Activated CD4-positive, alpha-beta memory T cell treated with anti-CD3 and anti-CD28 coated beads for 36 hours (primary cell): ENCODE measurements at places on chromosomes 1 and 21.
A peak's percentile ranks its signal among the peaks of the same experiment; 100 is the strongest.

- DNase-seq: no peak
These were observed 81.2 kb downstream of the TEX35 start for GRCh38 chr1:178594133-178594532.

DNA sequence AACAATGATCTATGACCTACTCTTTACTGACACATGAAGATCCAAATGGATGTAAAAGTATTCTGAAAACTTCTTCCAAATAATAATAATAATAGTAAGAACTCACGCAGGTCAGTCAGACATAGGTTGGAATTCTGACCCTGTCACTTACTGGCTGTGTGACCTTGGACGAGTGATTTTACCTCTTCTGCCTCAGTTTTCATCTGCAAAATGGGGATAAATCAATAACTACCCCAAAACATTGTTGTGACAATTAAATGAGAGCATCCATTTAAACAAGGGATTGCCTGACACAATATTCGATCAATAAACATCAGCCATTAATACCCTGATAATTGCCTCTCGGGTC is 556 bp downstream of the MECR start:
- no peak for DNase-seq

DNA sequence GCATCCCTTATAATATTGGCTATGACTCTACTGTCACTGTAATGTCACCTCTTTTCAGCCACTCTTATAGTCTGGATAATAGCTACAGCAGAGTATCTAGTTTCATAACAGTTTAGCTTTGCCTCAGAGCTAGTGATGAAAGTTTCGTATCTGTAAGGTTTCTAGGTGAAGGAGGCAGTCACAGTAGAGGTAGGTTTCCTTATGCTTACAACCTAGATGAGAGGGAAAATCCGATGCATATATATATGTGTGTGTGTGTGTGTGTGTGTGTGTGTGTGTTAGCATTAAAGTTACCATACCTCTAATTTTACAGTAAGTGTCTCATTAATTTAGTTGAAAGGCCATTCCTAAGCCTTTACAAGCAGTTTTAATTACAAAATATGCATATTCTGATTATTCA is 2.2 kb upstream of the TOR1AIP2 start:
- no peak for DNase-seq

GRCh38 chr1:43455213-43455889 is 1.6 kb upstream of the HYI start:
- no peak for DNase-seq

GRCh38 chr1:109757936-109758786 is 5.6 kb downstream of the EPS8L3 start:
- no peak for DNase-seq

- peak; percentile 21 for DNase-seq
These were observed 34.9 kb downstream of the CENPF start for GRCh38 chr1:214637722-214638458.

- DNase-seq: no peak
These were observed 16.3 kb downstream of the ARHGEF16 start for GRCh38 chr1:3470650-3471355.

GRCh38 chr1:33377756-33378155 is 53.1 kb downstream of the PHC2 start:
- no peak for DNase-seq

- DNase-seq: no peak
These were observed 123.7 kb downstream of the FOXD2 start for GRCh38 chr1:47561523-47562007.

GRCh38 chr1:71269818-71270217 is 189.0 kb upstream of the ZRANB2 start:
- no peak for DNase-seq

- no peak for DNase-seq
These were observed 100.7 kb upstream of the TSPAN2 start for GRCh38 chr1:115189814-115190539.
